ENCODE measurements at places on chromosomes 16 and 17. TPM values are rescaled to one million over a fixed set of nuclear protein-coding genes. Genes with fewer than 3 reads are reported as not detected.

The DPEP2 gene
- total RNA-seq, result 4.3 TPM

The SRP68 gene
- 194 TPM for total RNA-seq

The KRTAP4-5 gene
- total RNA-seq, result not detected

The CES1 gene
- not detected for total RNA-seq

The TBX6 gene
- total RNA-seq, result 2.7 TPM

The QRICH2 gene
- total RNA-seq, result 1.7 TPM

The STUB1 gene
- 91.2 TPM for total RNA-seq

The ELMO3 gene
- total RNA-seq, result 7.1 TPM

The DPEP3 gene
- not detected for total RNA-seq

The CA4 gene
- not detected for total RNA-seq

The CLDN9 gene
- 0.11 TPM for total RNA-seq

The TMEM220 gene
- total RNA-seq, result 0.21 TPM

The KRTAP9-4 gene
- total RNA-seq, result not detected

The ATP2A1 gene
- 1.8 TPM for total RNA-seq

The NACA2 gene
- total RNA-seq, result not detected

The CTF1 gene
- 0.30 TPM for total RNA-seq

The HOXB13 gene
- not detected for total RNA-seq

Measured in activated T-helper 2 cell treated with anti-CD3 and anti-CD28 coated beads, Interferon-gamma antibody, Interleukin-2, Interleukin-4, amounts not matched to agents 10 μg/mL and 5 μg/mL and 100 μg/mL, durations not matched to agents 14 hours and 24 hours and 36 hours (primary cell).